Fibroblast of skin of back (primary cell): ENCODE measurements at places on chromosomes 3 and 15.

DNA sequence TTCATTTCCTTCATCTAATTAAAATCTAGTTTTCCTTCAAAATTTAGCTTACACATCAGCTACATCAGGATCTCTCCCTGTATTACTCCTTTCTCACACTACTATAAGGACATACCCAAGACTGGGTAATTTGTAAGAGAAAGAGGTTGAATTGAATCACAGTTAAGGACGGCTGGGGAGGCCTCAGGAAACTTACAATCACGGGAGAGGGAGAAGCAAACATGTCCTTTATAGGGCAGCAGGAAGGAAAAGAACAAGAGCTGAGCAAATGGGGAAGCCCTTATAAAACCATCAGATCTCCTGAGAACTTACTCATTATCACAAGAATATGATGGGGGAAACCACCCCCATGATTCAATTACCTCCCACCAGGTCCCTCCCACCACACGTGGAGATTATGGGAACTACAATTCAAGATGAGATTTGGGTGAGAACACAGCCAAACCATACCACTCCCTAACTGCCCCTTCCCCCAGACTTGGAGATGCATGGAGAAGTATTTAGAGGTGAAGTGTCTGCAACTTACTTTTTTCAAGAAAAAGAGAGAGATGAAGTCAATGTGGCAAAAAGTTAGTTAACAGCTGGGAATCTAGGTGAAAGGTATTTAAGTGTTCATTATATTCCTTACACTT is 21.3 kb downstream of the PRTG start:
- no peak for DNase-seq

- no peak for DNase-seq
Measured at GRCh38 chr3:193974671-193975535, 161.0 kb upstream of the HES1 start.

- no peak for DNase-seq
Measured at GRCh38 chr15:84658788-84659411, 901 bp upstream of the NMB start.

- peak; percentile 77 for DNase-seq
Measured at GRCh38 chr15:59306520-59307164, 66.0 kb downstream of the MYO1E start.

DNA sequence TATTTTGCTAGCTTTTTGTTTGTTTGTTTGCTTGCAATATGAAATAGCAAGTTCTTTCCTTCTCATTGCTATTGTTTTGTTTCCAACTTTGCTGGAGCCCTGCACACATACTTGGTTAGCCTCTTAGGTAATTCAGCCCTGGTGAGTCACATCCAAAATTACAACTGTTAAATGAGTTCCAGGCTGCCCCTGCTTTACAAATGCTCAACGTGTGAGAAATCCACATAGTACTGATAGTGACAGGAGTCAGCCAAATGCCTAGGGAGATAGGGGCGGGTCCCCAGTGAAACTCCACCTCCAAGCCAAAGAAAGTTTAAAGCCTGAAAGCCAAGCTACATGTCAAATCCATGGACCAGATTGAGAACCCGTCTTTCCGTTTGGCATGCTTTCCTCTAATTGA is 81.3 kb upstream of the RNF7 start:
- DNase-seq = peak; percentile 72

DNA sequence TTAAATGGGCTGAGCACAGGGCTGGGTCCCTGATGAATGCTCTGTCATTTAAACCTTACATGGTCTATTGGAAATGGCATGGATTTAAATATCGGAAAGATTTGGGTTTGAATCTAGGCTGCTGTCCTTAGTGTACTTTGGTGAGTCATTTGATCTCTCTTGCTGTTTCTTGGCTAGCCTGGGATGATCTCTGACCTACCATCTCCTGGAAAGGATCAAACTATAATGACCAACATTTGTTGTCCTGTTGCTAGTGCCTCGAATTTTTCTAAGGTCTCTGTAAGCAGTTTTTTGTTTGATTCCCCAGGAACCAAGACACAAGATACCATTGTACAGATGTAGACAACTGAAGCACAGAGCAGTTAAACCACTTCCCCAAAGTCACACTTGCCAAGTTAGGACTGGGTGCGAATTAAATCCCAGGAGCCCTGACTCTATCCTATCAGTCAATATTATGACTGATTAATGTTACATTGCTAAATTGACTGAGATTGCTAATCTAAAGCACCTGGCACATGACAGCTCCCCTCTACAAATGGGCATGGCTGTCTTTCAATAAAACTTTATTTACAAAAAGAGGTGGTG is 244.9 kb upstream of the MCTP2 start:
- DNase-seq = no peak

- DNase-seq = no peak
Measured at GRCh38 chr15:28901987-28902745, 16.4 kb downstream of the APBA2 start.

DNA sequence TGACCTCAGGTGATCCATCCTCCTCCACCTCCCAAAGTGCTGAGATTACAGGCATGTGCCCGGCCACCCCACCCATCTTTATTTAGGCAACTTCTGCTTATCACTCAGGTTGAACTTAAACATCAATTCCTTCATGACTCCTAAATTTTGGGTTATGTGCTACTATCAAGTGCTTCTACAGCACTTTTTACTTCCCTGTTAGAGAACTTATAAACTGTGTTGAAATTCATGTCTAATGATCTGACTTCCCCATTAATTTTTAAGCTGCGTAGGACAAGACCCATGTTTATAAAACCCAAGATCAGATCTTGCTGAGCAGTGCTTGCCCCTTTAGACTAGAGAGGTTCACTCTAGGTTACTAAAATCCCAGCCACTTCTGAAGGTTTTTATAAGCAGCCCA is 266.2 kb upstream of the TPRG1 start:
- DNase-seq = no peak

DNA sequence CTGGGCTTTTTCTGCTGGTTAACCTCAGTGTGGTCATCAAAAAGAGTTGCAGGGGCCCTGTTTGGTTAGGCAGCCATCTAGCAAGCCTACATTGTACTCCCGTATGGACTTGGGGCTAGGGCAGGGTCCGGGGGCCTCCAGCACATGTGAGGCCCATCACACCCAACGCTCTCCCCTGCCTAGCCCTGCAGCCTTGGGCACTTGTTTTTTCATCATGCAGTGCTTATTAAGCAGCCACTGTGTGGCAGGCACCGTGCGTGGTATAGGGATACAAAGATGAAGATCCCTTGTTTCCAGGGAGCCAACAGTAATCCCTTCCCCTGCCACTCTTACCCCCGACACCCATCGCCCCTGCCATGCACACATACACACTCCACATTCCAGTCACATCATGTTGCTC is 14.2 kb downstream of the MRAS start:
- DNase-seq = no peak

DNA sequence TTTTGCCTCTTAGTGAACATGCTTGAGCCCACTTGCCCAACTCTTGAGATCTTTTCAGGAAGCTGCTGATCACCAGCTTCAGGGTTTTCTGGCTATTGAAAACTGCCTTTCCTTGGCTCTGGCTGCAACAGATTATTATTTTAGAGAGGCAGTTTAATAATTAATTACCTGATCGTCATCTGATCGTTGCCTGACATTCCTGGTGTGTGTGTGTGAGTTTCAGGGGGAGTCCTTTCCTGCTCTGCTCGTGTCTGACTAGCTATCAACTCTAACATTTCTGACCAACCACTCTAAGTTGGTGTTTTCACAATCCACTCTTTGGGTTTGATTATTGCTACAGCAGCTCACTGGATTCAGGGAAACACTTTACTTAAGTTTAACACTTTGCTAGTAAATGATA is 84.3 kb upstream of the SPATA16 start:
- DNase-seq = no peak

DNA sequence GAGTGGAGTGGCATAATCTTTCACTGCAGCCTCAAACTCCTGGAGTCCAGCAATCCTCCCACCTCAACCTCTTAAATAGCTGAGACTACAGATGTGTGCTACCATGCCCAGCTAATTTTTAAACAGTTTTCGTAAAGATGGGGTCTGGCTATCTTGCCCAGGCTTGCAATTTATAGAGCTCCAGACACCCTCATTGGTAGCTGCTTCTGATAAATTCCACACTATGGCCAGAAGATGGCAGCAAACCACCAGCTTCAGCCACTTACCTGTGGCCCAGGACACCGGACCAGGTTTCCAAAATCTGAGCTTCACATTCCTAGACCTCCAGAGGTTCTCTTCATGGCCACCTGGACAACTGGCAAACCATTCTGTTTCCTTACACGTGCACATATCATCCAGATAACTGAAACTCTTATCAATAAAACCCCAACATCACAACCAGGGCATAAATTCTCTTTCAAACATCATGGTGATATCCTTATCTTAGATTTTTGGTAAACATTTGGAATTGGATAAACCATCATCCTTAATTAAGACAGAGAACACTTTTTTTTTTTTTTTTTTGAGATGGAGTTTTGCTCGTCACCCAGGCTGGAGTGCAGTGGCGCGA is 28.9 kb downstream of the FBXW12 start:
- DNase-seq = peak; percentile 55

DNA sequence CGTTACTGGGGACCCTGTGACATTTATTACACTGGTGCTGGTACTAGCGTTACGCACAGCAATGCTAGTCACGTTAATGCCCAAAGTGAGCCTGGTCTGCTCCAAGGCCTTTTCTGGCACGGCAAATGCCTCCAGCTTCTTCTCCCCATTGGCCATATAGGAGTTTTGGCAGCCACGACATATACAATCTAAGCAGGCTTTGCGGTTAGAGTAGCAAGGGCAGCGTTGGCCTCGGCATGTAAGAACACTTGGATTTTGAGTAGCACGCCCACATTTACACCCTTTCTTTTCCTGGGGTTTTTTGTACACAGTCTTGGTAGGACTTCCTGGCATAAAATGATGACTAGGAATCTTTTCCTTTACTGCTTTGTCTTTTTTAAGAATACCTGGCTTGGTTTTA is 44.9 kb downstream of the MSL2 start:
- DNase-seq = no peak

- no peak for DNase-seq
Measured at GRCh38 chr15:70153921-70154717, 56.4 kb upstream of the TLE3 start.

DNA sequence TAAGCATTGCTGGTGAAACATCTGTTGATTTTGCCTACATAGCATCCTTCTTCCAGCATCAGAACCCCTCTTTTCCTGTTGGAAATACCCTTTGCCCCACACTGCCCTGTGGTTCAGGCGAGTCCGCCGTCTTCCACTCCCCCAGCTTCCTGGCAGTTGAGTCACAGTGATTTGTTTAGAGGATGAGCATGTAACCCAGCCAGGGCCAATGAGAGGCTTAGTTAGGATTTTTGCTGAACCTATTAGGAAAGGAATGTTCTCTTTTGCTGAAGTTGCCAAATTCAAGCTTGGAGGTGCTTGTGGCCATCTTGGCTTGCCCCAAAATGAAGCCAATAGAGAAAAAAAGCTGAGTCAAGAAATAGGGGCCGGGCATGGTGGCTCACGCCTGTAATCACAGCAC is 19.0 kb upstream of the MEX3B start:
- DNase-seq = peak; percentile 19

DNA sequence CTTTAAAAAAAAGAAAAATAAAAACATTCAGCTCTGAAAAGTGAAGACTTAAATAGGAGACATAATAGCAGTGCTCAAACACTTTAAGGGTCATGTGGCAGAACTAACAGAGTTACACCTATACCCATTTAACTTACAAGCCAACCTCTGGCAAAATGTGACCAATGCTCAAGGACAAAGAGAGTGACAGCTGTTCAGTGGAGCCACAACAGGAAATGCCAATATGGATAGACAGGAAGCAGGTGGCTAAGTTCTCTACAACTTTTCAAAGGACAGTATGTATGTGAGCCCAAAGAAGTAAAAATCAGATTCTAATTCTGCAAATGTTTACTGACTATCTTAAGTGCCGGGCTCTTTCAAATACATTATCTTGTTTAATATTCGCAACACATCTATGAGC is 3.4 kb downstream of the TMCC1 start:
- DNase-seq = no peak

DNA sequence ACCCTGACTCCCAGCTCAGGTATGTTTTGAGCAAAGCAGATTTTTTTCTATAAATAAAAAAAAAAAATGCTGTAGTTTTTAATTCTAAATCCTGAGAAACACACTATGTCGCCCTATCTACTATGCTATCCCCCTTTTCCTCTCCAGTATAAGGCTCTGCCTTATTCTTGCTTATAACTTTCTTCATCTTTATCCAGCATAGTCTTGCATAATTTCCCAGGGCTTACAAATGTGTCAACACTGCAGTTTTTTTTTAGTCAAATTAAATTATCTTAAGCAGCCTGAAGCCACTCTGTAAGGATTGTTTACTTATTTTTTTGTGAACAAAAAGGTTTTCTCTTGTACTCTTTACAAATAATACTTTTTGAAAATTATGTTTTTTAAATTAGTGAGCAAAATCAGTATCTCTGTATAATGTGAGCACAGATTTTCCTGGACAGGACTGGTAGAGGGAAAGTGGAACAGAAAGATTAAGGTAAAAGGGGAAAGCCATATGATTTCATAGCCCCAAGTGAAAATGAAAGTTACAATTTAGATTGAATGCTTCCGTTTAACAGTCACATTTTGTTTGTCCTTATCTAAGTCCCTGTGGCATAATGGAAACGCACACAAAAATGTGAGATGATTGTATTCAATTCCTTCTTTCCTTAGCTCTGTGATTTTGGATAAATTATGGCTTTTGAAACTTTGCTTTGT is 5.6 kb upstream of the PYDC2 start:
- no peak for DNase-seq

- no peak for DNase-seq
Measured at GRCh38 chr3:64382153-64382552, 156.9 kb upstream of the PRICKLE2 start.

GRCh38 chr15:63190769-63191649 is 1.6 kb downstream of the RAB8B start:
- DNase-seq = no peak

GRCh38 chr3:131925571-131925970 is 109.2 kb downstream of the CPNE4 start:
- DNase-seq = peak; percentile 22

DNA sequence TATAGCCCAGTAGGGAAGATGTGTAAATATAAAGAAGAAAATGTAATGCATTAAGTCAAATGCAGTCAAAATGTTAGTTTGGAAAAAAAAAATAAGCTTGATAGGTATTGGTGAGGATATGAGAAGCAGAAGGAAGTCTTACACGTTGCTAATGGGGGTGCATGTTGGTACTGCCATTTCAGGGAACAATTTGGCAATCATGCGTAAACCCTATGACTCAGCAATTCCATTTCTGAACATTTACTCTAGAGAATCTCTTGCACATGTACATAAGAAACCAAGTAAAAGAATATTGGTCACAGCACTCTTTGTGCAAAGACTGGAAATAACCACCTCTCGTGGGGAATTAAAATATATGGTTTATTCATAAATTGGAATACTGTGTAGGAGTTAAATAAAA is 35.5 kb upstream of the TIMP4 start:
- peak; percentile 71 for DNase-seq

GRCh38 chr15:76993114-76993725 is 1.7 kb upstream of the PSTPIP1 start:
- no peak for DNase-seq

DNA sequence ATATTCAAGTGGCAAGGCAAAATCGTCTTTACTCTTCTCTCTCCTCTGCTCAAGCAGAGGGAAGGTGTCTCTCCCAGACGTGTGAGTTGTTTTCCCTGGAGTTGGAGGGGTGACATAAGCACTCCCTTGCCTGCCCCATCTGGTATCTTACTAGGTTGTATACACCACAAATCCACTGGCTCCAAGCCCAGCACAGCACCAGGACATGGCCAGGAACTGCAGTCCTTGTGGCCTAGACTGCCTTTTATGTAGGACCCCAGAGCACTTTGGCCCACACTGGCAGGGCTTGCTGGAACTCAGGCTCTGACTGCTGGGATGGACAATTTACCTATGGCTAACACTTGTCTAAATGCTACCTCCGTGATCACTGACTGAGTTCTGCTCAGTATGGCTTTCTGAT is 34.0 kb downstream of the DZIP3 start:
- no peak for DNase-seq
